ENCODE measurements at places on chromosomes 4 and X.

GRCh38 chr4:45033676-45034419 is 307.5 kb upstream of the GNPDA2 start:
- DNase-seq, result no peak

- no peak for DNase-seq
These were observed 320.3 kb upstream of the TECRL start for GRCh38 chr4:64729561-64729960.

- DNase-seq, result no peak
These were observed 10.4 kb upstream of the SPIN4 start for GRCh38 chrX:63361494-63361893.

DNA sequence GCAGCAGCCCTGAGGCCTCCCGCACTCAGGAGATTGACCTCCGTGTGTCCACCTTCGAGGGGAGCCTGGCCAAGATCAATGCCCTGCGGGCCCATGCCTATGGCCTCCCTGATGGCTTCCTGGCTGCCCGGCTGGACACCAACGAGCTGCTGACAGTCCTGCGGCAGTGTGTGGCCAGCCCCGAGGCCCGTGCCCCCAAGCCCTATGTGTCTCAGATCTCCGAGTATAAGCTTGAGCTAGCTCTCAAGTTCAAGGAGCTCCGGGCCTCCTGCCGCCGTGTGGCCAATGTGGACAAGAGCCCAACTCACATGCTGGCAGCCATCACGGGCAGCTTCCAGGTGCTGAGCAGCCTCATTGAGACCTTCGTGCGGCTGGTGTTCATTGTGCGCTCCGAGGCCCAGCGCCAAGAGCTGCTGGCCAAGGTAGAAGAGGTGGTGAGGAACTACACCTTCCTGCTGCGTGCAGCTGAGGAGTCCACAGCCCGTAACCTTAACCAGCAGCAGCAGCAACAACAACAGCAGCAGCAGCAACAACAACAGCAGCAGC is 25.5 kb upstream of the PRPS1 start:
- DNase-seq, result no peak

GRCh38 chr4:3256230-3257102 is 7.5 kb downstream of the MSANTD1 start:
- no peak for DNase-seq

DNA sequence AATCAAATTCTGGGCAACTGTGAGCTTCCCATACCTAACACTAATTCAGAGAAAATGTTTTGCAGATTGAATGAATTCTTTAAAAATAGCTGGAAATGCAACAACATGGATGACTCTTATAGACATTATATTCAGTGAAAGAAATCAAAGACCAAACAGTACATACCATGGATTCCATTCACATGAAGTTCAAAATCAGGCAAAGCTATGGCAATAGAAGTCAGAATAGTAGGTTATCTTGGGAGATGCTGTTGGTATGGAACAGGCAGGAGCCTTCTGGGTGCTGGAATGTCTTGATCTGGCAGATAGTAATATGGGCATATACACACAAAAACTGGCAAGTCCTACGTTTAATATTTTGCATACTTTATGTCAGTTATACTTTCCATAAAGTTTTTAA is 25.5 kb upstream of the CBLL2 start:
- DNase-seq, result no peak

DNA sequence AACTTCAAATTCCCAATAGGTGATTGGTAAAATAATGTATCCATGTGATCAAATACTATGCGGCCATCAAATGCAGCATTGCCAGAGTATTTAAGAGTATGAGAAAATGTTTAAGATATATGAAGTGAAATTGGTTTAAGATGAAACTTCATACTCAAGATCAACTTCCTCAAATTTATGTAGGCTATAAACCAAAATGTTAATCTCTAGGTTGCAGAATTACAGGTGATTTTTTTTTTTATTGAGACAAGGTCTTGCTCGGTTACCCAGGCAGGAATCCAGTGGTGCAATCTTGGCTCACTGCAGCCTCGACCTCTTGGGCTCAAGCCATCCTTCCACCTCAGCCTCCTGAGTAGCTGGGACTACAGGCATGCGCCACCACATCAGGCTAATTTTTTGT is 25.3 kb downstream of the ACSL4 start:
- DNase-seq, result no peak

DNA sequence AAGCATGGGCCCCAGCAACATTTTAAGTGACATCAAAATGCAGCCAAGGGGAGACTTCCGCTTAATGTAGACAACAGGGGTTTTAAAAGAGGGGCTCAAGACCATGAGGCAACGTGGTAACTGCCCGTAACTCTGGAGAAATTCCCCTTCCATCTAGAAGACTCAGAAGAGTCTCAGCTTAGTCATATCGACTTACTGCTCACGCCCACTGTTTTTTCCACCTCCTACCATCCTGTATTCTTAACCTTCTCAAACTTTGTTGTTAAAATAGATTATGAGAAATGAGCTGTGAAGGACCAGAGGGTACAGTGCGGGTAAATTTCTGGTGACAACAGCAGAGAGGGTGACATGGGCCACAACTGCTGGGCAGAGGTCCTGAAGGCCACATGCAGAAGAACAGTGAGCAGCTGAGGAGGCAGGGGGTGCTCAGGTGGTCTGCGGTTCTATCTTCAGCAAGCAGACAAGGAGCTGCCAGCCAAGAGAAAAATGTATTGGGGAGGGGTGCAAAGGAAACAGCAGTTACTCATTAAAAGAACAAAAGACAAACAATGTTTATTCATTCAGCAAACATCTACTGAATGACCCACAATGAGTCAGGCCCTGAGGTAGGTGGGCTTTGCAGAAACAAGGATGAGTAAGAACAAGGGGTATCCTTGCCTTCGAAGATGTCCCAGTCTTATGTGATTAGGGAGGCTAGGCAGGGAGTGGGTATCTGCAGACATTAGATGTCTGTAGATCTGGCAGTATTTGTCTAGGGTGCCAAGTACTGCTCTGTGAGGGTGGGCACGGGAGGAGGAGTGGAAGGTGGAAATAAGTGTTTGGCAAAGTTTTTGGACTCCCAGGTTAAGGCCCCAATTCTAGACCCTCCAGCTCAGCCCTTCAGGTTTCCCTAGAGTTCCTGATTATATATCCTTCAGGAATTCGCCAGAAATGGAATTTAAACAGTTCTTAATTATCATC is 175.3 kb downstream of the TSPAN5 start:
- DNase-seq, result peak; percentile 15

GRCh38 chr4:156889616-156890594 is 81.7 kb downstream of the PDGFC start:
- DNase-seq, result no peak

- DNase-seq, result no peak
These were observed 2.5 kb downstream of the WDR1 start for GRCh38 chr4:10114147-10114546.

GRCh38 chrX:20354505-20354904 is 87.8 kb upstream of the RPS6KA3 start:
- no peak for DNase-seq

GRCh38 chr4:88709989-88710388 is 12.4 kb upstream of the NAP1L5 start:
- DNase-seq, result no peak

- DNase-seq, result no peak
These were observed 44.2 kb upstream of the DGKK start for GRCh38 chrX:50514811-50515210.

DNA sequence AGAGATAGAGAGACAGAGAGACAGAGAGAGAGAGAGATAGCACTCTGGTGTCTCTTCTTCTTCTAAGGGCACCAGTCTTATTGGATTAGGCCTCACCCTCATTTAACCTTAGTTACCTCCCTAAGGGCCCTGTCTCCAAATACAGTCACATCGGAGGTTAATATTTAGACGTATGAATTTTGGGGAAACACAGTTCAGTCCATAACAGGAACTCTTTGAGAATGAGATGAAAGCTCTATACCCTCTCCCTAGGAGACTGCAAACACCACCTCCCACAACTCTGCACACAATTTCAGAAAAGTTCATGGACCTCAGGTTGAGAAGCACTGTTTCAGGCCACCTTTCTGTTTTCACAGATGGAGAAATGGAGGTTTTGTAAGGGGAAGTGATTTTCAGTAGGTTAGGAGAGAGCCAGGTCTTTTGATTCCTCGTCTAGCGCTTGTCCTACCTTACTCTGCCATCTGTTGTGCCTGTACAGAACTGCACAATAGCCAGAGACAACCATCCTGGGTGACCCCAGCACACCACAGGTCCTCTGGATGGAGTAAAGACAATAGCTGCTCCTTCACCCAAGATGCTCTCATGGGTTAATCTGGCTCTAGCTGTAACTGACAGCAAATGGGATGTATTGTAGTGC is 16.9 kb upstream of the LOC101059915 start:
- DNase-seq, result no peak

DNA sequence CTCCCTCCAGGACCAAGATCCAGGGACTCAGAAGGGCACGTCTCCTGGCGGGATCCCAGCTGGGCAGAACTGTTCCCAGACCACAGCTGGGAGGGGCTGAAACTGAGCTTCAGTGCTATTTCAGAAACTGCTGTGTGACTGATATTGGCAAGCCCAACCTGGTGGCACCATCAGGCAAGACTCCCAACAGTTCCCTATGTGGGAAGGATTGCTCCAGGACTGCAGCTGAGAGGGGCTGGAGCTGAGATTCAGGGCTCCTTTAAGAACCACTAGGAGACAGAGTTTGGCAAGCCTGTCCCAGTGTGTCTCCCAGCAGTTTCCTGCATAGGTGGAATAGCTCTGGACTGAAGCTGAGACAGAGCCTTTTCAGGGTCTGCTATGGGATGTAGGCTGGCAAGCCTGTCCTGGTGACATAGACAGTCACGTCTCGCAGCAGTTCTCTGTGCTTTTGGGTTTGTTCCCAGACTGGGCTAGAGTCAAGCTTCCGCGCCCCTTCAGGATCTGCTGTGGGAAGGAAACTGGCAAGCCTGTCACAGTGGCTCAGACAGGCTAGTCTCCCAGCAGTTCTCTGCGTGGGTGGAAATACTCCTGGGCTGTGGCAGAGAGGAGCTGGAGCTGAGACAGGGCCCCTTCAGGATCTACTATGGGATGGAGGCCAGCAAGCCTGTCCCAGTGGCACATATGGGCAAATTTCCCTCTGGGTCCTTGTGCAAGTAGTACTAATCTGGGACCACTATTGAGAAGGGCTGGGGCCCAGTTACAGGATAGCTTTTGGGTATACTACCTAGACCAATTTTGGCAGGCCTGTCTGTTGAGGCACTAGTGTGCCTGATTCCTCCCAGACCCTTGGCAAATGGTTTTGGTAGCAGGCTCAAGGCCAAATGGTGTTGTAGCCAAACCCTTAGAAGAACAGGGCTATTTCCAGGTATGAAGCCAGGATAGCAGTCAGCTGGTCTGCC is 20.2 kb upstream of the MED14 start:
- DNase-seq, result no peak

GRCh38 chrX:1946974-1947373 is 332.1 kb downstream of the ASMT start:
- DNase-seq, result no peak

- no peak for DNase-seq
These were observed 292.3 kb upstream of the GK2 start for GRCh38 chr4:79700356-79700755.

GRCh38 chr4:154658680-154659405 is 46.4 kb upstream of the FGG start:
- no peak for DNase-seq

DNA sequence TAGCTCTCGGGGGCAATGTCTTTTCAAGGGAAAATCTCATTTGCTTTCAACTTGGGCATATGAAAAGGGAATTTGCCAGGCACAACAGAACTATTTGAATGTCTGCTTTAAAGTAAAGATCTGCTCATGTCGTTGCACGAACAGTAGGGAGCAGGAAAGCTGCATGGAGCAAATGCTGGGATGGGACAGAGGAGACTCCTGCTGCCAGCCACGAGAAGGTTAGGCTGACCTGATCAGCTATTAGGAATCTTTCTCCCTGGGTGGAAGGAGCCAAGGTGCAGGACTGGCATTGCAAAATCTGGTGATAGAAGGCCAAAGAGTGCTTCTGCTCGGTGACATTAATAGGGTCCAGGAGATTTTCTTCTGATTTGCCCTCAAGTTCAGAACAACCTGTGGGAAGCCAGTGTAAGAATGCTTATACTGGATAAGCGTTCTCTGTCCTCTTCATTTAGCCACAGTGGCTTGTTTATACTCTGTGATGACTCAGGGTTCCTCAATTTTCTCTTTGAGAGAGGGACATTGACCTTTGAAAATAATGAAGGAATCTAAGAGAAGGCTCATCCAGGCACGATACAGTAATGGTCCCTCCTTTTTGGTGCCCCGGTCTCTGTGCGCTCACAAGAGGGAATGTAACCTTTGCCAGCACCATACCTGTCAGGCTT is 22.9 kb downstream of the FHL1 start:
- DNase-seq, result no peak

DNA sequence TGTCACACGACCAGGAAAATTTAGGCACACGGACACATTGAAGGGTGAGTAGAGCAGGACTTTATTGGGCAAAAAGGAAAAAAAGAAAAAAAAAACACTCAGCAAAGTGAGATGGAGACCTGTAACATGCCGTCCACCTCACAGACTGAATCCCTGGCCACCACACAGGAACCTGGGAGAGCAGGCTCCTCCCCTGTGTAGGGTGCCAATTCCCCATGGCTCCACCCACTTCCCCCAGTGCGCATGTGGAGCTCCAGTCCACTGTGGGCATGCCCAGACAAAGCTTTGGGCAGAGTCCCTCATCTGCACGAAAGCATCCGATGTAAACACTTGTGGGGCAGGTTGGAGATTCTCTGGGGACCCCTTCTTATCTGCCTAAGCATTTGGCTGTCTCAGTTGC is 23.6 kb upstream of the CBR4 start:
- no peak for DNase-seq

GRCh38 chr4:182391111-182391684 is 148.0 kb downstream of the TENM3 start:
- no peak for DNase-seq

- DNase-seq, result no peak
These were observed 24.3 kb upstream of the PGM2 start for GRCh38 chr4:37802068-37802666.

GRCh38 chr4:1746919-1747602 is 25.7 kb downstream of the TACC3 start:
- DNase-seq, result no peak

DNA sequence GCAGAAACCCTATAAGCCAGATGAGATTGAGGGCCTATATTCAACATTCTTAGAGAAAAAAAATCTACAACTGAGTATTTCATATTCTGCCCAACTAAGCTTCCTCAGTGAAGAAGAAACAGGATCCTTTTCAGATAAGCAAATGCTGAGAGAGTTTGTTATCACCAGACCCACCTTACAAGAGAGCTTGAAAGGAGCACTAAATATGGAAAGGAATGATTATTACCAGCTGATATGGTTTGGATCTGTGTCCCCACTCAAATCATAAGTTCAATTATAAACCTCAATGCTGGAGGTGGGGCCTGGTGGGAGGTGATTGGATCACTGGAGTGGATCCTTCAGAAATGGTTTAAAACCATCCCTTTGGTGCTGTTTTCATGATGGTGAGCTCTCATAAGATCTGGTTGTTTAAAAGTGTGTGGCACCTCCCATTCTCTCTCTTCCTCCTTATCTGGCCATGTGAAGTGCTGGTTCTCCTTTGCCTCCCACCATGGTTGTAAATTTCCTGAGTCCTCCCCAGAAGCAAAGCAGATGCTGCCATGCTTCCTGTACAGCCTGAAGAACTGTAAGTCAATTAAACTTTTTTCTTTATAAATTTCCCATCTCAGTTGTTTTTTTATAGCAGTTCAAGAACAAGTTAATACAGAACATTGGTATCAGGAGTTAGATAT is 144.2 kb downstream of the MSN start:
- DNase-seq, result no peak
